Left cardiac atrium (tissue), 4 donors: ENCODE measurements at places on chromosomes 7 and 10. TPM values are rescaled to one million over a fixed set of nuclear protein-coding genes. Genes with fewer than 3 reads are reported as not detected.

The NACAD gene
- 3.9 TPM for total RNA-seq

The KCND2 gene
- 0.21 TPM for total RNA-seq

The SRRM3 gene
- total RNA-seq, result 19.7 TPM

The ABCA13 gene
- total RNA-seq, result not detected

The CALHM3 gene
- not detected for total RNA-seq

The SLIT1 gene
- total RNA-seq, result 0.31 TPM

The SPAM1 gene
- not detected for total RNA-seq

The CH25H gene
- 0.44 TPM for total RNA-seq

The ZNF679 gene
- not detected for total RNA-seq

The NEUROD6 gene
- not detected for total RNA-seq

The LRGUK gene
- total RNA-seq, result 0.12 TPM

The SFTPA1 gene
- total RNA-seq, result 0.26 TPM

The TLX1 gene
- not detected for total RNA-seq

The GDF2 gene
- not detected for total RNA-seq

The SGMS1 gene
- 22.4 TPM for total RNA-seq

The COPG2 gene
- 17.9 TPM for total RNA-seq

The CNTNAP2 gene
- 1.1 TPM for total RNA-seq

The DENND2A gene
- total RNA-seq, result 19.0 TPM

The TNS3 gene
- 51.4 TPM for total RNA-seq

The STEAP4 gene
- total RNA-seq, result 105 TPM

The ZSCAN21 gene
- 8.4 TPM for total RNA-seq

The CEP55 gene
- 1.7 TPM for total RNA-seq

The ABCC2 gene
- total RNA-seq, result 0.94 TPM

The CYP2C19 gene
- 0.15 TPM for total RNA-seq

The AGBL3 gene
- 1.7 TPM for total RNA-seq

The NUDT13 gene
- total RNA-seq, result 1.6 TPM
